GM20000 (cell line): ENCODE measurements at places on chromosomes 7 and 10.

DNA sequence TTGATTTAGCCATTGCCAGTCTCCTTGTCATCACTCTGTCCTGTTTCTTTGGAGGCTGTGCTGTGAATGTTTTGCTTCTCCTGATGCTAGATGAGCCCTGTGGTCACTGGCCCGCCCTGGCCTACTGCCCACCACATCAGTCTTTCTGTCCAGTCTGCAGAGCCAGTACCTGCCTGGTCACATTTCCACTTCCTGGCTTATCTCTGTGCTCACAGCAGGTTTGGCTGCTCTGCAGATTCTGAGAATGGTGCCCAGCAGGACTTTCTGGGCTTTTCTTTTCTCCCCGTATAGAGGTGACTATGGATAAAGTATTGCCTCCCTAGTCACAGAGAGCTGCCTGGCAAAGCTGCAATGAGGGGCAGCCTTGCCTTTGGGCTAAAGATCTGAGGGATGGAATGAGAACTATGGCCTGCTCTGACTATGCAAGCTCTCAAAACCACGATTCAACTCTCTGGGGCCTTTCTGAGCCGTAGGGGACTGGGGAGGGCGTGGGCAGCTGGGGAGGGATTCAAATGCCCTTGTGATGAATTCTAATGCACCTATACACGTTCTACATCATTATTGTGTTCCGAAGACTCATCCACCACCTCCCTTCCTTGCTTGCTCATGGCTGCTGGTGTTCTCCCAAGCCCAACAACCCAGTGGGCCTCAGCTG is 410.4 kb upstream of the NPVF start:
- no peak for DNase-seq

DNA sequence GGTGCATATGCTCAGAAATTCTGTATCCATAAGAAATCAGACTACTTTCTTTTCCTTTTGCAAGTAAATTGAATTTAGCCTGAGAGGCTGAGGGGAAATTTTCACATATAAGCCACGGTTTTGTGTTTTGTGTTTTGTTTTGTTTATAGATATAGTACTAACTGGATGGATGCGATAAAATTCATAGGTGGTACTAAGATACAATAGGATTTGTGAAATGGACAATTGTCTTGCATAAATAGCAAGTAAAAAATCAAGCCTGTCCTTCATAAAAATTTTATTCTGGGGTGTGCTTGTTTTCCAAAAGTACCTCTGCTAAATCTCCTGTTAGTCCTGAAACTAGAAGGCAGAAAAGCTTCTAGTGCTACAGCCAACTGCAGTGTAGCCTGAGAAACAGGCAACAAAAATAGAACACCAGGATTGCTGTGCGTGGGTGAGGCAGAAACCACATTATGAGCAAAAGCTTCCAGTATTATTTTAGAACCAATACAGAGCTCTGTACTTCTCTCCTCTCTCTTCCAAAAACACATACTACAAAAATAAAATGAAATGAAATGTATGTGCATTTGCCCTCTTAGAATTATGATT is 634 bp upstream of the HDAC9 start:
- DNase-seq, result no peak

GRCh38 chr7:27154369-27154768 is 2.0 kb upstream of the HOXA3 start:
- DNase-seq, result no peak

- DNase-seq, result peak; percentile 91
Observed at GRCh38 chr7:26398756-26399509, 107.3 kb downstream of the SNX10 start.

GRCh38 chr7:70361821-70362220 is 763.5 kb downstream of the AUTS2 start:
- no peak for DNase-seq

GRCh38 chr7:69880840-69881239 is 282.6 kb downstream of the AUTS2 start:
- no peak for DNase-seq

GRCh38 chr7:135508883-135509588 is 866 bp downstream of the CNOT4 start:
- peak; percentile 26 for DNase-seq

DNA sequence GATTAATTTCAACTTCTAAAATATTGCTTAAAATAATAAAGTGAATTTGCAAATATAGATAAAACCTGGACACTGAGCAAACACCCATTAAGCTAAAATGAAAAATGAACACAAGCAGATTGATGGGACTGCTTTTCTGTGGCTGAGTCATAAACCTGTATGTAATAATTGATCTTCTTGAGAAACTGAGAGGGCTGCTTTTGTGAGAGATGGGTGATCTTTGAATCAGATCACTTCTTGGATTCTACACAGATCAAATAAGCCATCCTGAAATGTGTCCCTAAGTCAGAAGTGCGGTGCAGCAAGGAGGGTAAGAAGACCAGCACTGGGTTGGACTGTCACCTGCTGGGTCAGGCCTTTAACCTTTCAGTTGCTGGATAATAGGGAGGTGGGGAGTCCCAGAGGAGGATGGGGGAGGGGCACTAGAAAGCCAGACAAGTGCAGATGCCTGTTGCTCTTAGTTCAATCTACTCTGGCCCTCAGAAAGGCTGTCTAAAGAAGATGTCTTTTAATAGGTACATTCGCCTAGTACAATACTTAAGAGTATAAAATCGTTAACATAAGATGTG is 178.2 kb upstream of the NAMPT start:
- no peak for DNase-seq

DNA sequence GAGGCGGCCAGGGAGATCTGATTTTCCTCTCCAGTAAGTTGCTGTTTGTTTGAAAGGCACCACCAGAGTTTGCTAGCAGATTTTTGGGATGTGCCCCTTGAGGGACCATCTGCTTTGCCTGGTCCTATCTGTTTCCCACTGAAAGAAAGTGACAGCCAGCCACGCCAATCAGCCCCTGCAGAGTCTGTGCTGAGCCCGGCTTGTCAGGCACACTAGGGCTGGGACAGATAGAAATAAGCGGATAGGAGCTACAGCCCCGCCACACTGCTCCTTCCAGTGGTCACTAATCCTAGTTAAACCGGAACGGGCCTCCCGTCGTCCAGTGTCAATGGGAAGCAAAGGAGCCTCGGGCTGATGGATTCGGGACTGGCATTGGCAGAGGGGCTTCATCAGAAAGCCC is 161.9 kb upstream of the PRR15 start:
- DNase-seq, result no peak

GRCh38 chr10:79159141-79159651 is 90.4 kb downstream of the ZMIZ1 start:
- DNase-seq, result no peak

GRCh38 chr10:17217631-17218232 is 10.3 kb upstream of the VIM start:
- DNase-seq, result no peak

DNA sequence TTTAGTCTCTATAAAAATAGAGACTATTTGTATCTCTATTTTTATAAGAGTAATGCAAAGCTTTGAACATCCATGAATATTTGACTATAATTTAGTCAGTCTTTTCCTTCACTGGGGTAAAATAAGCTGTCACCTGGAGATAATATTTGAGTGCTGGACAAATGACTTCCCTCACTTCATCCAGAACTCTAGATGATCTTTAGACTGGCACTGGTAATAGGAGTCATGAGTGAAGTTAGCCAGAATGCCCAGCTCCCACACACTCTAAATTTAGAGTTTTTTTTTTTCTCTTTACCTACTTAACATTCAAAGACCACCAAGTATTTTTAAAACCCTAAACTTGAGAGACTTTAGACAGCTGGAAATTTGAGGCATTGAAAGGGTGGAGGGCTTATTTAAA is 100.7 kb downstream of the LSMEM1 start:
- no peak for DNase-seq

GRCh38 chr7:30930621-30931020 is 19.0 kb downstream of the AQP1 start:
- no peak for DNase-seq

DNA sequence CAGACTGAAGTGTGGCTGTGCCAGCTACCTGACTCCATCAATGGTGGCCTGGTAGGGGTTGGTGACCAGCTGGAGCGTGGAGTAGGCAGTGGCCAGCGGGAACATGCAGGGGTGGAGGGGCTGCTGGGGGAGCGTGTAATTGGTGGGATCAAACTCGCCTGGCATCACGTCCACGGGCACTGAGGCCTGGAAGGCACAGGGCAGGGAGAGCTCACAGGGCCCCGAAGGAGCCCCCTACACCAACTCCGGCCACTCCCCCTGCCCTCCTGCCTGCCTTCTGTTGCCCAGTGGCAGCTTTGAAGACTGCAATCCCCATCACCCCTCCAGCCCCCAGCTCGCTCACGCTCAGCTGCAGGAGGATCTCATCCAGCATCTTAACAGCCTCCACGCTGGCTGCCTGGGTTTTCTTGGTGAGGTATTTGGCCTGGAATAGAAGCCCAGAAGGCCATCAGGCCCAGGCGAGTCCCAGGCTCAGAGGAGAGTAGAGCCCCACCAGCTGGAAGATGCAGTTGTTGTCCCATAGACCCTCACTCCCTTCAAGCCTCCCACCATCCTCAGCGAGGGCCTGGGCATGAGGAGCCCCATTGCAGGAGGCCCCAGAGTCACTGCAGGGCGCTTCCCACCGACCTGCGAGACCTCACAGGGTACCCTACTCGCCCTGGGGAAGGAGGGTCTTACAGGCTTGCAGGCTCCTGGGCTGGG is 7.1 kb downstream of the POLD2 start:
- no peak for DNase-seq

DNA sequence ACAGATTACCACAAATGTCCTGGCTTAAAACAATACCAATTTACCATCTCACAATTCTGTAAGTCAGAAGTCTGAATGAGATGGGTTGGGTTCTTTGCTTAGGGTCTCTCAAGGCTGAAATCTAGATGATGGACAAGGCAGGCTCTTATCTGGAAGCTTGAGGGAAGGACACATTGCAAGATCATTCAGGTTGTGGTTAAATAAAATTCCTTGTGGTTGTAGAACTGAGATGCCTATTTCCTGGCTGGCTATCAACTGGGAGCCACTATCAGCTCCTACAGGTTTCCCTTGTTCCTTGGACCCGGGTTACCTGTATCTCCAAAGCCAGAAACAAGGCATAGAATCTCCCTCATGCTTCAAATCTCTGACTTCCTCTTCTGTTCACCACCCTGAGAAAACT is 148.4 kb downstream of the MDFIC start:
- DNase-seq, result no peak

DNA sequence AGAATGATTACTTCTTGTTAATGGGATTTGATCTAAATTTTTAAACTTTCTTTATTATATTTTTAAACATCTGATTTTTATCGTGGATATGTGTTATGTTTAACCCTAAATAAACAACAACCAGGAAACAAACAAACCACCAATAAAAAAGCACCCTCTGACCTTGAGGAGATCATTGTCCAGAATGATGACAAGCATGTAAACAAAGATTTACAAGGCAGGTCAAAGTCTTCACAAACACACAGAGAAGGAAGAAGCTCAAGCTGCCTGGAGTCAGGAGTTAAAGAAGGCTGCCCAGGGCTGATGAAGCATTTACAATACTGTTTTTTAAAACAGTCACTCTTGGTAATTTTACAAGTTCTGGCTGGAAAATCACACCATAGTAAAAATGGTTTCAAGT is 31.0 kb upstream of the EGFR start:
- no peak for DNase-seq

GRCh38 chr10:17788646-17789045 is 20.5 kb upstream of the MRC1 start:
- DNase-seq, result no peak

DNA sequence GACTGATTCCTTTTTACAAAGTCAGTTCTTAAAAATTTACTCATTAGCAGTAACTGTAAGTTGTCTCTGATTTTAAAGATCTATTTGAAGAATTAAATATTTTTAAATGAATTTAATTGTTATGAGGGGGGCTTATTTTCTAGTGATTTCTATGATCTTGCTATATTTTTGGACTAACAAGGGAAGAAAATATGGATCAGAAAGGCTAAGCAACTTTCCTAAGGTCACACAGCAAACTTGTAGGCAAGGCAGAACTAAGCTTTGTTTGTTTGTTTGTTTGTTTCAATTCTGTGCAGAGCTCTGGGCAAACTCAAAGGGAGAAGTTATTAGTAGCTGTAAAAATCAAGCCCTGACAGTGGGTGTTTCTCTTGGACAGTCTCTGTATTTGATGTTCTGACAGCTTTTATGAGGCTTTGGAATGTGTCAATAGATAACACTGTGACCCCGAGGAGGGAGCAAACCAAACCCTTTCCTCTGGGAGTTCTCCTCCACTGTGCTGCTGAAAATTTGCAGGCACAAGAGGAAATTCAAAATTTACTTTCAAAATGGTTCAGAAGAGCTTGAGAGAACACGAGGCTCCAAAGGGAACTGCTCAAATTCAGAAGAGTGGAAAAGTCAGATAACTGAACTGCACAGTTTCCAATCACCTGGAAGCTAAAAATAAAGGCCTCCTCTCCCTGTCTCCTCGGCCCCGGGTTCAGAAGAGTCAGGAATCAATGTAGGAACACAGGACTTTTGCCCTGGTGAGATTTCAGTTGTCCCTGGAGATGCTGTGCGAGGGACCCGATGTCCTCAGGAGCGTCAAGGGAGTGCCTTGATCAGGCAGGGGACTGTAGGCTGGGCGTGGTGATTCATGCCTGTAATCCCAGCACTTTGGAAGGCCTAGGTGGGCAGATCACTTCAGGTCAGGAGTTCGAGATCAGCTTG is 325.7 kb downstream of the GATA3 start:
- no peak for DNase-seq

DNA sequence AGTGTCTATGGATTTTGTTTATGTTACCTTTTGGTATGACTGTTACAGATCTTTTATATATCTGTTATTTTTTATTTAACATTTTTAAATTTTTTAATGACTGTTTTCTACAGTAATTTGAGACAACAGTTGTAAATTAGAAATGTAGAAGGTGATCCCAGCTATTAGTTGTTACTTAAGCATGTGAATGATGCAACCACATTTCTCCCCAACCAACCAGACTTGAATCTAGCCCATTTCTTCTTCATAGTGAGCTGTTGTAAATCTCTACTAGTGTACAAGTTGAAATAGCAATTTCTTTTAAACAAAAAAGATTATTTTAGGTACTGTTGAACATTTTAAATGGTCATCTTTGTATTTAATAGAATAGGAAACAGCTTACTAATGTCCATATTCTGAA is 18.0 kb downstream of the TMEM106B start:
- no peak for DNase-seq
